ENCODE measurements at places on chromosomes 7 and 10.

DNA sequence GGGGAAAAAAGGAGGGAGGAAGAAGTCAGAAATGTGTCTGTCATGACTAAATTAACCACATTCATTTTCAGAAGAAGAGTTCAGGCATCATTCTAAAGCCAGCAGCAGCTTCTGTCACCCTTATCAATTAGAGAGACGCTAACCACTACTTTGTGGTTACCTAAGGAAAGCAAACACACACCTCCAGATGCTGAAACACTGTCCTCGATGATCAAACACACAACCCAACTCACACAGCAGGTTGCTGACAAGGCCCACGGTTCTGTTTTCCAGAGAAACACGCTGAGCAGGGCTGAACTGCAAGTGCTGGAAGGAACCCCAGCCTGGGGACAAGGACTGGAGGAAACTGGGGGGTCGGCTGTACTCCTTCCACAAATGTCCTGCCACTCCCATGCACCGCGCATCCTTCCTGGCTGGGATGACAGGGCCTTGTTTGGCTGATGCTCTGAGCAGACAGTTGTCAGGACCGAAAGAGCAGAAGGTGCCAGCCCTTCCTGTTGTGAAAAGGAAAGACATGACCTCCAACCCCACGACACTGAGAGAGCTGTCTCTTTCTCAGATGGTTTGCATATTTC lies 36.6 kb downstream of the PRKCQ start:
- DNase-seq, result no peak

DNA sequence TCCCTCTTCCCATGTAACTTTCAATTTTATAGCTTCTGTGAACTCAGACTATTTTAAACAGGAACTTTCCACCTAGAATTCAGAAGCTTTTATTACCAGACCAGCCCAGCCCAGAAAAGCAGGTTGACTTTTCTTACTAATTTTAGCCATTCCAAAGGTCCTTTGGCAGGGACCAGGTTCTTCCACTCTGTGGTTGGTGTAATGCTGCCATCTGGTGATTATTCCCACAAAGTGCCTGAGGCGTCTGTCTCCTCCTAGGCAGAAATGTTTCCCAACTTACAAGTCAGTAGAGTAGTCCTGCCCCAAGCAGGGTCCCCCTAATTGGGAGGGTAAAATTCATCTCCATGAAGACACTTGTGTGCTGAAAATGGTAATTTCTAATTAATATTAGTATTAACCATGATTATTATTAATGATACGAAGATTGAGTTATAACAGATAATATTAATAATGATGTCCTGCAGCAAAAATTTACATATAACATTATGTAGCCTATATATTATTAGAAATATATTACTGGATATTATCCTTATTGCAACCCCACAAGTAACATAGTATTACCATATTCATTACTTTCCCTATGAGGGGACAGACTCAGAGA lies 53.0 kb upstream of the PPP1R17 start:
- peak; percentile 56 for DNase-seq

DNA sequence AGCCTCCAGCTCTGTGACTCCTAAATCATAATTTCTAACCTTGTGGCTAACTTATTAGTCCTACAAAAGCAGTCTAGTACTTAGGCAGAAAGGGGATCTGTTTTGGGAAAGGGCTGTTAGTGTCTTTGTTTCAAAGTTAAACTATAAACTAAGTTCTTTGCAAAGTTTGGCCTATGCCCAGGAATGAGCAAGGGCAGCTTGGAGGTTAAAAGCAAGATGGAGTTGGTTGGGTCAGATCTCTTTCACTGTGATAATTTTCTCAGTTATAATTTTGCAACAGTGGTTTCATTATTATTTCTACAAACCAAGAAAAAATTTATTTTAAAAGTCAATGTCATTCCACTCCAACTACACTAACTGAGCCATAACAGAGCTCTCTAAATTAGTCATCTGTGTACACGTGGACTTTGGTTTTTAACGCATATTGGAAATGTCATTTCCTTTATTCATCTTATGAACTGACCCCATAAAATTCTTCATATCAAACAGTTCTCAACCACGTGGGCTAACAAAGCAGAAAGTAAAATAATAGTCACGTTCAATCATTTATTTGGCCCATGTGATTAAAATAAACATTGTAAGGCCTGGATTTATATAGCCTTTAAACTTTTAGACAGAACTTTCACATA lies 143.2 kb upstream of the C7orf33 start:
- DNase-seq, result no peak

DNA sequence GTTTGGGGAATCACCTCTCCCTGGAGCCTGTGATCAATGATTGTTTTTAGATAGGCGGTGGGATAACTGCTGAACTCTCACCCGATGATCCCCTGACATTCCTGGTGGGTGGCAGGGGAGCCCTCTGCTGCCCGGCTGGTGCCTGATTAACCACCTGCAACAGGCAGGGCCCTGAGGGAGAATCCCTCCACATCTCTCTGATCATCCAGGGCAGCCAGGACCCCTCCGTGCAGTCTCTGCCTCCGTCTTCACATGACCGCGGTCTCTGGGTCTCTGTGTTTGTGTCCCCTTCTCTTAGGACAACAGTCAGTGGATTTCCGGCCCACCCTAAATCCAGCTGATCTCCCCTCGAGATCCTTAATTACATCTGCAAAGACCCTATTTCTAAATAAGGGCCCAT lies 17.4 kb downstream of the CALML5 start:
- no peak for DNase-seq

DNA sequence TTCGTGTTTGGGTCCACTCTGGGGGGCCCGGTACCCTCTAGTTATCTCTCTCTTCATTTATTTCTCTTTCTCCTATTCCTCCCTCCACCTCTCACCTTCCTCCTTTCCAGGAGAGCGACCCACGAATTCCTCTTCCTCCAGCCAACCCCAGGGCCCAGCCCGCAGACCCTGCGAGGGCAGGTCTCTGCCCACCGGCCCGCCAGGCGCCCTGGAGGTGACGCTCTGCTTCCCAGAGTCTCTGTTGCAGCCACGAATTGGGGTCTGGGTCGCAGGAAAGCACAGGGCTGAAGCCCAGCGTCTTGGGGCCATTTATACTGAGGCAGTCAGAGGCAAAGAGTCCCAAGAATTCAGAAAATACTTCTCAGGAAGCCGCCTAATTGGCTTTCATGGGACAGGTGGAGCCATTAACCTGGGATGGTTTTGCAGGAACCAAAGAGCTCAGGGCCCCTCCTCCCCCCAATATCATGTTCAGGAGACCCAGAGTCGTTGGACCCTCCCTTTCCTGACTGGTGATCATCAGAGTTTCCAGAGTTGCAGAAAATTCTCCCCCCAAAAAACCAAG lies 2.7 kb upstream of the EN2 start:
- no peak for DNase-seq
